Neural crest cell (in vitro differentiated cells): ENCODE measurements at places on chromosomes 2 and 18.

DNA sequence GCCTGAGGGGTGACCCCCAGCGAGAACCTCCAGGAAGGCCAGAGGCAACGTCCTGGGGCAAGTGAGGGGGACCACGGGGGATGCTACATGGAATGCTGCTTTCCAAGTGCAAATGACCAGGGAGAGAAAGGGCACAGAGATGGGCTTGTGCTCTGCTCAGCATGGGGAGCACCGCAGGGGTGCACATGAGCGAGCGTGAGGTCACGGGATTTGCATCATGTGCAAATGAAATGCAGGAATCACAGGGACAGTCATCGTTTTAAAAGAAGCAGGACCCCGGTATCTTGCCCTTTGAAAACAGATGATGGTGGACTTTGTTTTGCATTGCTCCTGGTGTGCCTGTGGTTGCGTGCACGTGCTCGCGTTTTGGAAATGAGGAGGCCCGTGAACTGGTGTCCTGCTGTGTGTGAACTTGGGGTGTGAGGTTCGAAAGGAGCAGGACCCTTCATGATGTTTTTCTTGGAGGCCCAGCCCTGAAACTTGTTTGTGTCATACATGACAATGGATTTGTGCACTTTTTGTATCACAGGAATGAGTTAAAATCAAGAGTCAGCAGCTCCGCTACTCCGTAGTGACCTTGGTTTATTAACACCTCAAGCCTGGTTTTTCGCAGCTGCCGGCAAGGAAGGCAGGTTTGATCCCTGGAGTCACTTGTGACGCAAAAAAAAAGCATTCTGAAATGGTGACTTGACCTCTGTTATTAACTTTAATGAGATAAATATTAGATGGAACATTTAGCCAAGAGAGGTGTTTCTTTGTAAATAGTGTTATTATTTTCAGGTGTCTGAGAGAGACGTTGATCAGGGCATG lies 234.5 kb downstream of the LDLRAD4 start:
- DNase-seq: no peak

GRCh38 chr18:12238826-12239225 lies 15.3 kb upstream of the CIDEA start:
- no peak for DNase-seq

DNA sequence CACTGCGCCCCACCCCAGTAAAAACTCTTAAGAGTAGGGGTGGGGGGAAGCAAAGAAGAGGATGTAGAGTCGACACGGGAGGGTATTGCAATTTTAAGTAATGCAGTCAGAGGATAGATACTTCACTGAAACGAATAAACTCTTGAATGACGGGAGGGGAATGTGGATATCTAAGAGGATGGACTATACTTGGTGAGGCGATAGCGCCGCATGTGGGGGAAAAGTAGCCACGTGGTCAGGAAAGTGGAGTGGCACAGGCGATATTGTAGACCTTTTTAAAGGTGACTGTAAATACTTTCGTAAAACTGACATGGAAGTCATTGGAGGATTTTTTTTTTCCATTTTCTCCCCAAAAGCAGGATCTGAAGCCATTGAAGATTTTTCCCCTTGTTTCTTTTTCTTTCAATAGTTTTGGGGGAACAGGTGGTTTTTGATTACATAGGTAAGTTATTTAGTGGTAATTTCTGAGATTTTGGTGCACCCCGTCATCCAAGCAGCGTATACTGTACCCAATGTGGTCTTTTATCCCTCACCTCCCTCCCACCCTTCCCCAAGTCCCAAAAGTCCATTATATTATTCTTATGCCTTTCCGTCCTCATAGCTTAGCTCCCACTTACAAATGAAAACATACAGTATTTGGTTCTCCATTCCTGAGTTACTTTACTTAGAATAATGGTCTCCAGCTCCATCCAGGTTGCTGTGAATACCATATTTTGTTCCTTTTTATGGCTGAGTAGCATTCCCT lies 13.8 kb downstream of the CLK1 start:
- no peak for DNase-seq

DNA sequence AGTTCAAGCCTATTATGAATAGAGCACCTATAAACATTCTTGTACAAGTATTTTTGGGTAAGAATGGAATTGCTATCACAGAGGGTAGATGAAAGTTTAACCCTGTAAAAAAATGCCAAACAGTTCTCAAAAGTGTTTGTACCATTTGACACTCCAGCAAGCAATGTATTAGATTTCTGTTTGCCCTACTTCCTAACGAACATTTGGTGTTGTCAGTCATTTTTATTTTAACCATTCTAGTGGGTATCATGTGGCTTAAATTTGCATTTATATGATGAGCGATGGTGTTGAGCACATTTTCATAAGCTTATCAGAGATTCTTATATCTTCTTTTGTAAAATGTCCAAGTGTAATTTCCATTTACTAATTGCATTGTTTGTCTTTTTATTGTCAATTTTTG lies 608.2 kb upstream of the ACVR2A start:
- DNase-seq: no peak

DNA sequence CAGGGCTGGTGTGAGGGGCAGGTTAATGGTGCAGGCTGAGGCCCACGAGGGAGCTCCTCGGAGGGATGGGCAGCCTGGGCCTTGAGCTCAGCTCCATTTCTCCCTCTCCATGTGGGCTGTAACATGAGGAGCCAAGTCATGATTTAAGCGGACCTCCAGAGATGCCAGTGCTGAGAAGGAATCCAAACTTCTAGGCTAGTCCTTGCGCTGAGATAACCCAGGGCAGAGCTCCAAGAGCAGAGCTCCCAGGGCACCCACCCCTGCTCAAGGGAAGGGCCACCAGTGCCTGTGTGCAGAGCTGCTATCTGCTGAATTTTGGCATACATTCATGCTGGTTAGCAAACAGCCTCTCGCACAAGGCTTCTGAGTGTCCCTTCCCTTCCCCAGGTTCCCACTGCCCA lies 95.1 kb downstream of the MRO start:
- DNase-seq: no peak

GRCh38 chr2:27250652-27251379 lies 12.0 kb downstream of the SLC30A3 start:
- DNase-seq: no peak
